ENCODE measurements at places on chromosomes 5 and 9. TPM values are rescaled to one million over a fixed set of nuclear protein-coding genes. Genes with fewer than 3 reads are reported as not detected.

The IL7R gene
- 0.90 TPM for total RNA-seq

The ANKH gene
- 82.2 TPM for total RNA-seq

The LRRC14B gene
- total RNA-seq, result not detected

The TNC gene
- total RNA-seq, result 8.3 TPM

All from fibroblast of the aortic adventitia (primary cell).